ENCODE measurements at places on chromosomes 6 and 20.

DNA sequence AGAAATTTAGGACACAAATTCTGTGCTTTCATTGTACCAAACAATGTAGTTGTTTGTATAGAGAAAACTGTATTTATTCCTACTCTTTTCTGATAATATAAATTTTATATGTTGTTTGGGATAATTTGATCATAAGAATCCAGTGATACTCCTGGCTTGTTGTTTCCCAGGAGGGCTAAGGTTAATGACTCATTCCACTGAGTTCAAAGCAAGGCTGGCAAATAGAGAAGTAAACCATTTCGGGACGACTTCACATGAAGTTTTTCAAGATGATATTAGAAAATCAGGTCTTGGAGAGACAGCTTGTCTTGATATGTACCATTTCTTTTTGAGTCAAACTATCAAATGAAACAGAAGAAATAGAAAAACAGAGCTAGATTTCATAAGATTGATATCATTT is 326.1 kb upstream of the CNR1 start:
- no peak for DNase-seq

DNA sequence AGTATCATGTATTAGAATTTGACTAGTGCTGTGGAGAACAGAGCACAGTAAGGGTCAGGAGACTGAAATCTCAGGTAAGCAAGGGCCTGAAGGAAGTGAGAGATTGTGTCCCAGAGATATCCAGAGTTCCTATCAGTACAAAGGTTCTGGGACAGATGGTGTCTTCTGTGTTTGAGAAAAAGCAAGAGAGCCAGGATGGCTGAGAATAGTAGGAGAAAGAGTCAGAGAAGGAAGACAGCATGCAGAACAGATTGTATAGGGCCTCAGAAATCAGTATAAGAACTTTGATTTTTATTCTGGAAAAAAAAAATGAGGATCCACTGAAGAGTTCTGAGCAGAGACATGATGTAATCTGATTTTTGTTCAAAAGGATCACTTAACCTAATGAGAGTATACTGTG is 74.8 kb upstream of the PLN start:
- no peak for DNase-seq

- no peak for DNase-seq
Measured at GRCh38 chr20:54029176-54029575, 41.2 kb downstream of the BCAS1 start.

- no peak for DNase-seq
Measured at GRCh38 chr20:19952392-19952791, 64.8 kb upstream of the NAA20 start.

- no peak for DNase-seq
Measured at GRCh38 chr6:3359973-3360726, 96.7 kb downstream of the SLC22A23 start.

DNA sequence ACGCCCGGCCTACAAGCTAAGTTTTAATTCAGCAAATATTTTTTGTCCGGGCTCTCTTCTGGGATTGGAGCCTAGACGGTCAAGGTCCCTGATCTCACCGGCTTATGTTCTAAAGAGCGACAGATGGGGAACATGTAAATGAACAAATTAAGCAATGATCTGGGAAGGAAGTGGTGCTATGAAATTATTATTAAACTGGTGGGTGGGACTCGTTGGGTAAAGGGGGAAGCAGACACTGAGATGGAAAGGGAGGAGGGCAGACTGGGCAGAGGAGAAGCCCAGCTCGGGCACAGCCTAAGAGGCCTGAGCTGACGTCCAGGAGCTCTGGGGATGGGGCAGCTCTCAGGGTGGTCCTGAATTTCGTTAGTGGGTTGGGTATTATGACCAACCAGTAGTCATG is 81.8 kb upstream of the AGPAT4 start:
- no peak for DNase-seq
